GM06990 (cell line): ENCODE measurements at places on chromosomes 13 and 19.
A peak's percentile ranks its signal among the peaks of the same experiment; 100 is the strongest.

- DNase-seq = no peak
These were observed 46.9 kb downstream of the ABCC4 start for GRCh38 chr13:95254339-95254738.

DNA sequence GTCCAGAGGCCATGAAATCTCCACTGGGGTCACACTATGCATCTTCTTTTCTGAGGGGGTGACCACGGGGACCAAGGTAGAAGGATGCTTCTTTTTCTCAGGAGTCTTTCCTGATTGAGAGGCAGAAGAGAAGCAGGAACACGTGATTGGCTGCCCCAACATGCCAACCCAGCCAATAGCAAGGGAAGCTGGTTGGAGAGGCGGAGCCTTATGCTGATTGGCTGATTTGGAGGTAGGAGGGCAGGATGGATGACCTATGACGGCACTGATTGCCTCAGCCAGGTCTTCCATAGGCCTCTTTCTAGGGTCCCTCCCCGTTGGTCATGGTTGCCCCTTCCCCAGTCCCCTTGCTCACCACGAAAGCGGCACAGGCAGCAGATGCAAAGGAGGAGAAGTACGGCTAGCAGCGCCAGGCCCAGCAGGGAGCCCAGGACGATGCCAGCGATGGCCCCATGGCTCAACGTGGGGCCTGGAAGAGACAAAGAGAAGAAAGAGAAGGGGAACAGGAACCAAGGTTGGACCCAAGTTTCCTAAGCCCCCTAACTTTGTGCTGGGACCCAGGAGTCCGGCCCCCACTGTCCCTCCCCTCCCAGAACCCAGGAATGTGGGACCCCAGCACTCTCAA is 8.0 kb downstream of the VSIG10L start:
- DNase-seq = no peak

GRCh38 chr19:17784201-17785008 is 10.5 kb upstream of the B3GNT3 start:
- peak; percentile 53 for DNase-seq

- peak; percentile 80 for DNase-seq
These were observed 4.2 kb downstream of the PRR36 start for GRCh38 chr19:7869910-7870511.

GRCh38 chr13:37059848-37060192 is 332 bp upstream of the SUPT20H start:
- DNase-seq = no peak

- DNase-seq = no peak
These were observed 81.1 kb upstream of the SERP2 start for GRCh38 chr13:44292545-44292944.

DNA sequence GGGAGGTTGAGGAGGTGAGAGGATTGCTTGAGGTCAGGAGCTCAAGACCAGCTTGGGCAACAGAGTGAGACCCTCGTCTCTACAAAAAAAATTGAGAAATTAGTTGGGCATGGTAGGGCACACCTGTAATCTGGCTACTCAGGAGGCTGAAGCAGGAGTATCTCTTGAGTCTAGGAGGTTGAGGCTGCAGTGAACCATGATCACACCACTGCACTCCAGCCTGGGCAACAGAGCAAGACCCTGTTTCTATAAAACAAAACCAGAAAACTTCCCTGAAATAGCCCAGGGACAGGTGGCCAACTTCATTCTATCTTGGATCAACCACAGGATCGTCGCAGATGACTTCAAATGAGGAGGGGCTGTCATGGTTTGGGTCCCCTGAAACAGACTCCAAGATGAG is 28.7 kb downstream of the COLGALT1 start:
- no peak for DNase-seq

GRCh38 chr13:23440821-23441618 is 7.5 kb upstream of the SACS start:
- DNase-seq = no peak

GRCh38 chr13:109645831-109646230 is 140.6 kb downstream of the IRS2 start:
- no peak for DNase-seq

- no peak for DNase-seq
These were observed 7.0 kb downstream of the POU4F1 start for GRCh38 chr13:78596399-78596735.

- no peak for DNase-seq
These were observed 46.0 kb upstream of the ZNF681 start for GRCh38 chr19:23804676-23805075.

GRCh38 chr19:3543150-3544057 is 4.4 kb downstream of the TEKTIP1 start:
- peak; percentile 14 for DNase-seq

DNA sequence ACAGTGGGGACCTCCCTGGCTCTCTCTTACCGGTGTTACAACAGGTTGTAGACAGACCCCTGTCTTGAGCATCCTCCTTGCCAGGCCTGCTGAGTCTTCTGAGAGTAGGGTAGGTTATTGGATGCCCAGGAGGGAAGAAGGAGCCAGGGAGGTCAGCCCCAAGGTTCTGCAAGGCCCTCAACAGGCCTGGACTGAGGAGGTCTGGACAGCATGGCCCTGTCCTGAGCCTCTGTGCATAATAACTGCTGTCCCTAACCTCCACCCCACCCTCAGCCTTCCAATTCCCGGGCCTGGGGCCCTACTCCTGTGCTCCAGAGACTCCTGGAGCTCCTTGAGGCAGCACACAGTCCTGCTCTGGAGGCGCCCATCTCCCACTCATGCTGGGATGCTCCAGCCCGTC is 336 bp downstream of the CD22 start:
- no peak for DNase-seq

DNA sequence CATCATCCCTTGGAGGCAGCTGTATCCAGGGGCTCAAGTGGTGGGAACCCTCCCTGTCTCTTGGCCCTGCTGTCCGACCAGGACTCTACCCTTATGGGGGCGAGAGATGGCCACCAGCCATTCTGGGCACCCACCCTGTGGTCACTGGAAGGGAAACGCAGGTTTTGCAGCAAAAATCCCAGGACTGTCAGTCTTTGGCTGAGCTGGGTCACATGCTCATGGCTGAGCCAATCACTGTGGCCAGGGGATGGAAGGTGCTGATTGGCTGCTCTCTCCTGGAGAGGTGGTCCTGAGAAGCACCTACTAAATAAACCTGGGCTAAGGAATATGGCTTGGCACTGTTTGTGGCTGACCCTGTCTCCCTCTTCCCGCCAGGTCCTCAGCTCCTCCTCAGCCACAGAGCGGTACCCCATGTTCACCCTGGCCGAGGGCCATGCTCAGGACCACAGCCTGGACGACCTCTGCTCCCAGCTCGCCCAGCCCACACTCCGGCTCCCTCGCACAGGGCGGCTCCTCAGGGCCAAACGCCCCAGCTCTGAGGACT is 8.9 kb downstream of the ATG4D start:
- DNase-seq = no peak

GRCh38 chr13:46676378-46676725 is 120.6 kb downstream of the ESD start:
- DNase-seq = no peak

DNA sequence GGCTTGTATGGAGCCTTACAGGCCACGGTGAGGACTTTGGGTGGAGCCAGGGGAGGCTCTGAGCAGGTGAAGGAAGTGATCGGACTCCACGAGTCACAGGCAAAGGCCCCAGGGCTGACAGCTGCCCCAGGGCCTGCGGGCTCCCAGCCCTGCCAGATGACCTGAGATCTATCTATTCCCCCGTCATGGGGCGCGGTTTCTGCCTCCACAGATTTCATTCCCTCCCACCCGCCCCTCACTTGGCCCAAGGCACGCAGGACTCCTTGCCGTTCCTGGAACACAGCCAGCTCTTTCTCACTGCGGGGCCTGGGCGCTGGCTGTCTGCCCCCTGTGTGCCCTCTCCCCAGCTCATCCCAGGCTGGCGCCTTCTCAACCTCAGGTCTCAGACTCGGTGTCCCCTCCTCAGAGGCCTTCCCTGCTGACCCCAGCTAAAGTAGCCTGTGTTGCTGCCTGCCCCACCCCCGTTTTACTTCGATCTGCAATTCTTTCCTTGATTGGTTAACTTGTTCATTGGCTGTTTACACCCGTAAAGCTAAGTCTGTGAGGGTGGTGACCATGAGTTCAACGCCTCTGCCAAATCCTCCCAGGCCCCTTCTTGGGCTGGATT is 13.9 kb upstream of the PAK4 start:
- DNase-seq = no peak

- no peak for DNase-seq
These were observed 139.2 kb downstream of the SLITRK5 start for GRCh38 chr13:87810391-87810801.

DNA sequence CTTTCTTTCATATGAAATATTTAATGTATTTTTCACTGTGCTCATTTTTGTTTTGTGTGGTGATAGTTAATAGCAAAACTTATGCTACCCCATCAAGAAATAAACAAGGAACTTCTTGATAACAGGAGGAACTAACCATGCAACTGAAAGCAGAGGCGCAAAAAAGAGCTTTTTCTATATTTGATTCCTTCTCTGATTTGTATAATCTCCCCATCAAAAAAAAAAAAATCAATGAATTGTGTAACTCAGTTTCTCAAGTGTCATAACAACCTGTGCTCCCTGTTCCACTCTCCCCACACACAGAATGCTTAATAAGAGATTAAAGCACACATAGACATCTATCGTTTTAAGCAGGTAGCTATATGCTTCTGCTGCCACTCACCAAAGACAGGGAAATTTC is 67.3 kb upstream of the MED4 start:
- DNase-seq = no peak

DNA sequence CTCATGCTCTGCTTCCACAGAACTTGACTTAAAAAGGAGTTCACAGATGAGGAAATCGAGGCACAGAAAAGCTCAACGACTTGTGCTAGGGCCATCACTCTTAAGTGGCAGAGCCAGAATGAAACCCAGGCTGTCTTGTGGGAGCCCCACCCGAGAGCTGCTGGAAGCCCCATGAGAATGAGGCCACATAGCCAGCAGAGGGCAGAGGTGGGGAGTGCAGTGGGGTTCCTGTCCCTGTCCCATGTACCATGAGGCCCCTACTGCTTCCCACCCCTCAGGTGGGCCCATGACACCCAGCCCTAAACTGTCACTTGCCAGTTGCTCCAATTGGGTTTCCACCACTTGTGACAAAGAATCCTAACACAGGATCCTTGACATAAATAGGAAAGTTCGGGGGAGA is 175.9 kb downstream of the IRS2 start:
- DNase-seq = no peak

- DNase-seq = no peak
These were observed 687.2 kb upstream of the KLHL1 start for GRCh38 chr13:70795484-70795883.

DNA sequence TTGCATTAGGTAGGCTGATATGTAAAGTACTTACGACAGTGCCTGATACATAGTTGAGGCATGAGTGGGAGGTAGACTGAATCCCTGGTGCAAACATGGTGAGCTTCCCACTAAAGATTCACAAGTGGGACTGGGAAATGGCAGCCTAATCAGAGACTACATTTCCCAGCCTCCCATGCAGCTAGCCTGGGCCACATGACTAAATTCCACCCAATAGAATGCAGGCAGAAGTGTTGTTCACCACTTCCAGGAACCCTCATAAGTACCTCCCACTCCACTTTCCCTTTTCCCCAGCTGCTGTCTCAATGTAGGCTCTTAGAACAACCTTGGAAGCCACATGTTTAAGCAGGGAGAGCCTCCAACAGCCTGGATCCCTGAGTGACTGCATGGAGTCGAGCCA is 104.9 kb downstream of the CACNA1A start:
- DNase-seq = no peak

DNA sequence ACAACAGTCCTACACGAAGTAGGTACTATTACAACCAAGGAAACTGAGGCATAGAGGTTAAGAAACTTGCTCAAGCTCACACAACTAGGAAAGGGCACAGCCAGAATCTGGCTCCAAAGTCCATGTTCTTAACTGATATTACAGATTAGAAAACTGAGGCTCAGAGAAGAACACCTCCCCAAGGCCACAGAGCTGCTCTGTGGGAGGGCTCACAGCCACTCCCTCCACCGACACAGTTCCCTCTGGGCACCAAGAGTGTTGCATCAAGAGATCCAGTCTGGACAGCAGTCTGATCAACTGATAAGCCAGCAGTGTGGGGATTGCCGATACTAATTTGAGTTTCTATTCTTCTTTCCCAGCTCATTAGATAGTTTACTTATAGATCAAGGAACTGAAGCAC is 29.5 kb downstream of the SLC15A1 start:
- DNase-seq = no peak

DNA sequence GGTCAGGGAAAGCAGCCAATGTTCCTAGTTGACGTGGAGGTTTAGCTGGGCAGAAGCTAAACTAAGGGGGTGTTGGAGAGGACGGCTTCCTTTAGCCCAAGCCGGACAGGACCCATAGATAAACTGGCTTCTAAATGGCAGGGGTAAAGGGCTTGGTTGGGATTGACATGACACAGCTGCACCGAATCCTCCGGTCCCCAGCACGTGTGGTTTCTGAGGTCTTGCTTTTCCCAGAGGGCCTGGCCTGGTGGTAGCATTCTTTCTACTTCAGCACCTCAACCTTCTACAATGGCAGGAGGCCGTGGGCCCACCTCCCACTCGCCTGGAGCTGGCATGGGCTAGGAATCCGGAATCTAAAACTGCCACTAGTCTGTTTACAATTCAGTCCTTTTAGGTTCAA is 163.0 kb downstream of the FGF9 start:
- no peak for DNase-seq

DNA sequence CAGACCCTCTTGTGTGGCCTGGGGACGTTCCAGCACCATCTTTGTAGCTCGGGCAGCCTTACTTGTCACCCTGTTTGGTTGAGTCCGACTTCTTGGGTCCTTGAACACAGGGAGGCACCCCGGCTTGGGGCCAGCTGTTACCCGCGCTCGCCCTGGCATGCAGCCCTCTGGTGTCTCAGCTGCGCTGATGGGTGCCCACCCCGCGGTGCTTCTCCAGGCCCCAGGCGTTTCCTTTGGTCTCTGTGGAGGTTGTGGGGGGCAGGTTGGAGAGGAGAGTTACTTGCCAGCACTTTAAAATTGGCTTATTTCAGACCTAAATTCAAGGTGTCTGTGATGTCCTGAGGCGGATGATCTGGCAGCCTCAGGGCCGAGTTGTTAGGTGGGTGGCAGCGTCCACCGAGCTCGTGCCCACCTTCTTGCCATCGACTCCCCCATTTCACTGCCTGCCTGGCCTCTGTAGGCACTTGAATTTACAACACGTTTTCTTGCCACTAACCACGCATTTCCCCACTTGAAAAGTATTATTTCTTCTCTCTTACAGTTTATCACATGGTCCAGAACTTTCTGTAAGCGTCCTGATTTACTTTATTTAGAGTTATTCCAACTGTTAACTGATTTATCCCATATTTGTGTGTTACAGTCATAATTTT is 16.9 kb downstream of the UBAC2 start:
- no peak for DNase-seq

GRCh38 chr19:18500799-18501198 is 21.1 kb downstream of the ELL start:
- no peak for DNase-seq

- no peak for DNase-seq
These were observed 321.7 kb downstream of the DLEU7 start for GRCh38 chr13:50521831-50522149.

- no peak for DNase-seq
These were observed 1.2 kb upstream of the LRRC63 start for GRCh38 chr13:46210362-46211083.

GRCh38 chr19:10430505-10431253 is 10.3 kb downstream of the PDE4A start:
- peak; percentile 66 for DNase-seq
